ENCODE measurements at places on chromosomes 7 and 10.

- no peak for DNase-seq
Observed at GRCh38 chr7:45026984-45027773, 27.2 kb downstream of the CCM2 start.

DNA sequence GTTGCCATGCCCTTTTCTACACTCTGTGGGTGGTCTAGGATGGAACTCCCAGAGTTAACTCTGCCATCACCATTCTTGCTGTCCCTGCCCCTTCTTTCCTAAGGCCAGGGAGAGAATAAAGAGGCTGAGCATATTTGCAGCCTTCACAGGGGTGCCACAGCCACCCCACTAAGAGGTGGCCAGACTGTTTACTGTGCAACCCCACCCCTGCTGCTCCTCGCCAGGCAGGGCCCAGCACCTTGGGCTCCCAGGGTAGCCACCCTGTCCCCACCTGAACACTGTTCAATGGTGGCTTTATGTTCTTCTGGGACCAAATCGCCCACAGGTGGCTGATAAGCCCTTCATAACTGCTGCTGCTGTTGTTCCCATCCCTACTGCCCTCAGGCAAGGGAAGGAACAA is 198.9 kb downstream of the SNX13 start:
- DNase-seq = no peak

DNA sequence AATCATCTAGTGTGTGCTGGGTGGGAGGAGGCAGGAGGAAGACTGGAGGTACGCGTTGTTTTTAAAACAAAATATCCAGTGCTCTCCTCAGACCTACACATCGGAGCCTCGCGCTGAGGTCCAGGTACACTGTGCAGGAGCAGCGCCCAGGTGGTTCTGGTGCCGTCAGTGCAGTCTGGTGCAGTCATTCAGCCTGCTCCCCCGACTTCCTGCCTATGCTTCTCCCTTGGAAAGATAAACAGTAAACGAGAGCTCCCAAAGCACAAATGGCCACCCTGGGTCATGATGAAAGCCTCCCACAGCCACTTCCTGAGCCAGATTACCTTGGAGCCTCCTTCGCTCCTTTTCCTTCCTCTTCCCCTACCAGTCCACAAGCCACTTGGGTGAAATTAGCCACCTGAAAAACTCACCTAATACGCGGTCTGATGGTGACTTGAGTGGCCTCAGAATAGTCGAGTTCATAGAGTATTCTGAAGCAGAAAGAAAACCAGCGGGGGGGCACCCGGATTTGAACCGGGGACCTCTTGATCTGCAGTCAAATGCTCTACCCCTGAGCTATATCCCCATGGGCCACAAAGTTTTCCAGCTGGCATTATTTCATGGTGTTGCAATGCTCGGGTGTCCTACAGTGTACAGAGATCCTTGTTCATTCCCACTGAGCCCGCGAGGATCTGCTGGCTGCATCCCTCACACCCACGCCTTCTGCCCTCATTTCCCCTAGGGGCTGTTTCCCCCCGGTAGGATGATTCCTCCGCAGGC is 82.5 kb downstream of the ZNF467 start:
- DNase-seq = no peak

GRCh38 chr7:11570205-11570604 is 261.8 kb downstream of the THSD7A start:
- no peak for DNase-seq

DNA sequence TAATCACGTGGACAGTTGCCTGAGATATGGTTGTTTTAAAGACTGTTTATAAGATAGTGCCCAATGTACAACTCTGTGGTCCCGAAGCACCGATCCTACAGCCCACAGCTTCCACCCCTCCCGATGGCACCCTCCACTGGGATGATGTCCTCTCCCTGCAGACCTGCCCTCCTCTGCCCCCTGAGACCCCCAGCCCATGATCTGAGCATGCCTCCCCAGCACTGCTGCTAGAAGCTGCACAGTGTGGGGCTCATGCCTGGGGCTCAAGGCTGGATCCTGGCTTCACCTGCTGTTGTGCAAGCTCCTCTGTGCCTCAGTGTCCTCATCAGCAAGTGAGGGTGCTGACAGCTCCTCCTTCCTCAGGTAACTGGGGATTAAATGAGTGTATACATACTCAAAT is 254.7 kb upstream of the MKI67 start:
- no peak for DNase-seq

DNA sequence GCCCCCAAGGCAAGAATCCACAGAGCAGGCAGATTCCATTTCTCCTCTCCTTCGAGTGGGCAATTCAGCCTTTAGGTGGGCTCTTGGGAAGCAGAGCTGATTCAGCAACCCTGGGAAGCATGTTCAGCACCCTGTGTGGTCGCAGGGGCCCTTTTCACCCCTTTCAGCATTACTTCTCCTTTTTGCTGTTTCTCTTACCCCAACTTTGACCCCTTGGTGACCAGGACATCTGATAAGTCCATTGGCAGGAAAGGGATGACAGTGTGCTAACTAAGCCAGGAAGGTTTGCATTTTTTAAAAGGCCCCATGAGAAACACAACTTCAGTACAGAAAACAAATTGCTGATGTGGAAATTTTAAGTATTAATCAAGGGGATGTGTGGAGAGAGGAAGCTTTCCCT is 283.7 kb upstream of the NRP1 start:
- DNase-seq = no peak

DNA sequence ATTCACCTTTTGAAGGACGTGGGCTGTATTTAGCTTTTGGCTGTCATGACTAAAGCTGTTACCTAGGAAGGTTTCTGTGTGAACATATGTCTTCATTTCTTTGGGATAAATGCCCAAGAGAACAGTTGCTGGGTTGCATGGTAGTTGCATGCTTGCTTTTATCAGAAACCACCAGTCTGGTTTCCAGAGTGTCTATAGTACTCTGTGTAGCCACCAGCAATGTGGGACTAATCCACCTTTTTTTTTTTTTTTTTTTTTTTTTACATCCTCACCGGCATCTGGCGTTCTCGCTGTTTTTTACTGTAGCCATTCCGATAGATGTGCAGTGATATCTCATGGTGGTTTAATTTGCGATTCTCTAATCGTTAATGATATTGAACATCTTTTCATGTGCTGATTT is 297.8 kb downstream of the SDK1 start:
- no peak for DNase-seq

DNA sequence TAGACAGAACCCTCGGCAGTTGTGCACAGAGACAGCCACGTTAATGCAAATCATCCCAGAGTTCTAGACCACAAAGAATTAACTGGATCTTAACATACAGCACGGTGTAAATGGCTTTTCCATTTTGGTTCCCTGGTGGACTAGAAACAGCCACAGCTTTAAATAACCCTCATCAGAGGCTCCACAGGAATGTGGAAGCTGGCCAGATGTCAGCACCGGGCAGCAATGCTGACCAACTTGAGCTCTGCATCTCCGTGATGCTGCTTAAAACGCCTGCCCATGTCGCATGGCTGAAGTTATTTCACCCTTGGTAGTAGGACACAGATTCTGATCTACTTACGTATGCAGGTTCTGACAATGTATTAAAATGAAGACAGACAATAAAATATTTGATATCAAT is 24.5 kb downstream of the RSU1 start:
- DNase-seq = no peak

DNA sequence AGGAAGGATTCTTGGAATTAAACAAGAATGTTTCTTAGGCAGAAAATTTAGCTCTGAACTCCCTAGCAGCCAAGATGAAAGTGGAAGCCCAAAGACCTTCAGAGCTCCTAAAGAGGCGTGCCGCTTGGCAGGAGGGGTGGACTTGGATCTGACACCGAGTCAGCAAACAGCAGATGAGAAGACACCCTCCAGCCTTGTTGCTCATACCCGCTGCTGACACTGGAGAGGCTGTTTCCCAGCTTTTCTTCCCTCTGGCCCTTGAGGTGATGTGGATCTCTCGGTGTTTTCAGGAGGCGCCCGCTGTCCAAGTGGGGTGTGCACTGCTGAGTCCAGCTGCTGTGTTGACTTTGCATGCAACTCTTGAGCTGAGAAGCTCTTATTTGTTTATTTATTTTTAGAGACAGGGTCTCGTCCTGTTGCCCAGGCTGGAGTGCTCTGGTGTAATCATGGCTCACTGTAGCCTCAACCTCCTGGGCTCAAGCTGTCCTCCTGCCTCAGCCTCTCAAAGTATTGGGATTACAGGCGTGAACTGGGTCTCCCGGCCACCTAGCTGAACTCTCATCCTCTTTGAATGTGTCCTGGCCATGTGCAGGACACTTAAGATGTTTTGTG is 21.5 kb downstream of the SLC18A2 start:
- no peak for DNase-seq

- DNase-seq = no peak
Observed at GRCh38 chr7:12124028-12124427, 87.1 kb upstream of the TMEM106B start.

DNA sequence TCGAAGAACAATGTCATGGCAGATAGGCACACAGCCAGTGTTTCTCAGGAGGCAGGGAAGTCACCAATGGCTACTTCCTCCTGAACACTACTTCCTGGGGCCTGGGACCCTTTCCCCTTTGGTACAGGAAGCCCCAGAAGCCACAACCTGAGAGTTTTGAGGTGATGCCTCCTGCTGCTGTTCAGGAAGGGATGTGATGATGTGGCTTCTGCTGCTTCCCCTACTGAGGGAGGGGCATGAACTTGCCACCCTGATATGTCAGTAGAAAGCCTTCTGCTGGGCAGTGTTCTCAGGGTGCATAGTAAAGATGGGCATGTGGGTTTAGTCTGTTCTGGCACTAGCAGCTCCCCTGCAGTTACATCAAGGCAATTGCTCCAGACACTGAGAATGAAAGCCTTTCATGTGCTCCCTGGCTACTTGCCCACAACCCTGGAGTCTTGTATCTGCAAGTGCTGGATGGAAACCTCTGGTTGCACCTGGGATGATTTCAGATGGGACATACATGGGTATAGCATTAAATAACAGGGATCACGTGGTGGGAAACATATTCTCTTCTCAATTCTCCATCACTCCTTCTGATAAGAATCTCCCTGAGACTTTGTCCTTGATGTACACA is 69.3 kb downstream of the ADRA2A start:
- no peak for DNase-seq

- peak; percentile 37 for DNase-seq
Observed at GRCh38 chr10:30751678-30752331, 122.3 kb upstream of the LYZL2 start.

GRCh38 chr10:76686201-76686600 is 951.4 kb downstream of the KCNMA1 start:
- DNase-seq = no peak

DNA sequence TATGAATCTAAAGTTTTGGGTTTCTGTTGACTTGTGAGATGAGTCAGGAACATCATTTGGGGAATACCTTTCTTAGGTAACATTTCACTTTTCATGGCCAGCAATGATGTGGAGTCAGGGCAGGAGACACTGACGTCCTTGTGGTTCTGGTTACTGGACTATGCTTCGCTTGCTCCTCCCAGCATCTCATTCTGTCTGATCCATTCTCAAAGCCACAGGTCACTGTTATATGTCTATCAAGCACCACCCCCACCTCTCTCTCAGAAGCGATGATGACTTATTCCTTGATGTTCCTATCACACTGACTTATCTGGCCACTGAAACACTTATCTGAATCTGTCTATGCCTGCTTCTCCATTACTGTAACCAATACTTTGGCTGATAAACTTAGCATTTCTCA is 51.6 kb downstream of the TES start:
- DNase-seq = no peak

- no peak for DNase-seq
Observed at GRCh38 chr10:3239066-3239919, 66.7 kb upstream of the PITRM1 start.

GRCh38 chr10:127919418-127920271 is 12.7 kb downstream of the PTPRE start:
- no peak for DNase-seq

- DNase-seq = no peak
Observed at GRCh38 chr10:76667408-76668370, 969.9 kb downstream of the KCNMA1 start.

DNA sequence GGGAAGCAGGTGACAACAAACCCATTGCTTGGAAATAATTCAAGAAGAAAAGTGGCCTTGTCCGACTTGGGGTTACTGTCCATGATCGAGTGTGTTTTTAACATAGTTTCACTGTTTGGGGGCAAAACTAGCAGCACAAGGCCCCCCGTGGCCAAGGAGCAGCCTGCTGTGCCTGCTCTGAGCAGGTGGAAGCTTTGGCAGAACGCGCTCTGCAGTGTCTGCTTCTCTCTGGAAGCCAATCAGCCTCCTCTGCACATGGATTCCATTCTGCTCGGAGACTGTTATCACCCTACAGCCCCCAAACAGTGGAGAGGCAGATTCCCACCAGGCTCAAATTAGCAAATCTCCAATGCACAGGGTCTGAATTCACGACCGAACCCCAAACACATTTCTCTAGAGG is 7.3 kb upstream of the TCERG1L start:
- no peak for DNase-seq

DNA sequence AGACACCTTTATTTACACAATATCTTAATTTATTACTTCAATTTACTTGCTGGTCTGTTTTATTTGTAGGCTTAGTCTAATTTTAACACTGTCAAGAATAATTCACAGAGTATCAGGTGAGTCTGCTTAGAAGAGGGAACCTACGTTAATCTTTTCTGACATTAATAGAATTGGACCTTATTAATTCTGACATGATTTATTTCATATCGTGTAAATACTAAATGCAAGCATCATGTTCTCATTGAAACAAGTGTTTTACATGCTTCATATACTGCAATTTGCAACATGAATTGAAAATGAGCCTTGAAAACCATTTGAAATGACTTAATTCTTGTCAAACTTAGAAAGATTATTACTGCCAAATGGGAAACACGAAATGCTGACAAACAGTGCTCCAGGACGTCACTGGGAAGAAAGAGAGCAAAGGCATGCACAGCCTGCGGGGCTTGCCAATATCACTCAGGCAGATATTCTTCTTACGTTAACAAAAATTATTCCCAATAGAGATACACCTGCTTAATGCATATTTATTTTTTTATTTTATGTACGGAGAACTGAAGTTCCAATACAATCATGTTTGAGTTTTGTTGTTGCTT is 282.0 kb upstream of the AKR1E2 start:
- no peak for DNase-seq

DNA sequence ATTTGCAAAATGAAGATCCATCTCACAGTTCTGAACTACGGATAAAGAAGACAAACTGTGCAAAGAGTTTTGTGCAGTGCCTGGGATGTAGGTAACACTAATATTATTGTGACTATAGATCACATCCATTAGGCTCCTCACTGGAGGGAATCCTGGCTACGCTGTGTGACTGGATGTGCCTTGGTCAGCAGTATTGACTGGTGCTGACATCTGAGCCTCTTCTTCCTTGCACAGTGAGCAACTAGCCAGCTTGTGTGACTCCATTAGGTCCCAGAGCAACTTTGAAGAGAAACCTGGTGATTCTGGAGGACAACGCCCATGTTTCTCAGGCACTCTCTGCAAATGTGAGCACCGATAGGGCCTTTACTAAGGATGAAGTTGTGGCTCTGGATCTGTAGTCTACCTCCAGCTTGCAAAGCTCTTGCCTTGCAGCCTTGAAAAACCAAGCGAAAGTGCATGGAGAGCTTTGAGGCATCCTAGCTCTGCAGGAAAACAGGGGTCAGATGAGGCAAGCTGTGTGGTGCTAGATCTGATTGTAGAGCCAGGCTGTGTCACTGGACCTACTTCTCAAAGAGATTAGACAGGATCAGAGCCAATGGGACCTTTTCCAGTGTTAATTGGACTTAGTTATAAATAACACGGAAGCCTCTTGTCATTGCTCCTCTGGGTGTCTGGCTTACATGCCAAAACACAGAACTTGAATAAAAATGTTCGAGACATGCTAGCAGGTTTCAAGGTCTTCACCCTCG is 303.6 kb upstream of the LYZL1 start:
- DNase-seq = no peak

- DNase-seq = no peak
Observed at GRCh38 chr7:12943781-12944180, 256.3 kb downstream of the ARL4A start.

Data from NCI-H1105 treated with DMSO at 0.1 percent for 48 hours (cell line).